Activated naive CD8-positive, alpha-beta T cell treated with anti-CD3 and anti-CD28 coated beads, Interleukin-2, amount 50 U/mL, for 24 hours (primary cell): ENCODE measurements at places on chromosomes 13 and 19.
A peak's percentile ranks its signal among the peaks of the same experiment; 100 is the strongest.

GRCh38 chr13:92150606-92151005, 752.2 kb downstream of the GPC5 start:
- no peak for DNase-seq

DNA sequence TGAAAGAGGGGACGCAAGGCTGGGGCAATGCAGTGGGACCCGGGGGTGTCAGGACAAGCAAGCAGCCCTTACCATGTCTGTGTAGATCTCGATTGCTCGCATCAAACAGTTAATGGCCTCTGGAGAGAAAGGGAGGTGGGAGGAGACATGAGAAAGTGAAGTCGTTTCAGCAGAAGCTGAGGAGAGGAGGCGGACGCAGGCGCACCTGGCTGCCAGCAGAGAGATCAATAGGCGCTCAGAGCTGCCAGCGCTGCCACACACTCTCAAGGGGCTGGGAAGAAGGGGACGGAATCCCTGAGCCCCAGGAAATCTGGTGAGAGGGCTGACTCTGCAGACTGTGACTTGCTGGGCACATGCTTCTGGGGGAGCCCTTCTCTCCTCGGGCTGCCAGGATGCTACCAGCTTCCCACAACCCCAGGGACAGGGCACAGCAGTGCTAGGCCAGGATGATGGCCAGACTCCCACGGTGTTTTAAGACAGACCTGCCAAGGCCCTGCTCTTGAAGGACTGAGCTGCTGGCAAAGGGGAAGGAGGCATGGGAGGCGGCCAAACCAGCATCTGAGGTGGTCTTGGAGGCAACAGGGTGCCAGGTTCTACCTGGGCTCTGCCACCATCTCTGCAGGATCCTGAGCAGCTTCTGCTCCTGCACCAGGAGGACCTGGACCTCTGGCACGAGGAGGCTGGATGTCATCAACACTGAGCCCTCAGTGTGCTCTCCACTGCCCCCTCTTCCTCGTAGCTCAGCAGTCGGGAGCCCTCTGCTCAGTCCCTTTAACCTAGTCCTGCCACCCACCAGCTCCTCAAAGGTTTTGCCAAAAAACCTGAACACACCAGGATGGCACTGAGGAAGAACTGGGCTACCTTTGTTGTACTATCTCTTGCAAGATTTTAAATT, 11.7 kb upstream of the KPTN start:
- DNase-seq = no peak

DNA sequence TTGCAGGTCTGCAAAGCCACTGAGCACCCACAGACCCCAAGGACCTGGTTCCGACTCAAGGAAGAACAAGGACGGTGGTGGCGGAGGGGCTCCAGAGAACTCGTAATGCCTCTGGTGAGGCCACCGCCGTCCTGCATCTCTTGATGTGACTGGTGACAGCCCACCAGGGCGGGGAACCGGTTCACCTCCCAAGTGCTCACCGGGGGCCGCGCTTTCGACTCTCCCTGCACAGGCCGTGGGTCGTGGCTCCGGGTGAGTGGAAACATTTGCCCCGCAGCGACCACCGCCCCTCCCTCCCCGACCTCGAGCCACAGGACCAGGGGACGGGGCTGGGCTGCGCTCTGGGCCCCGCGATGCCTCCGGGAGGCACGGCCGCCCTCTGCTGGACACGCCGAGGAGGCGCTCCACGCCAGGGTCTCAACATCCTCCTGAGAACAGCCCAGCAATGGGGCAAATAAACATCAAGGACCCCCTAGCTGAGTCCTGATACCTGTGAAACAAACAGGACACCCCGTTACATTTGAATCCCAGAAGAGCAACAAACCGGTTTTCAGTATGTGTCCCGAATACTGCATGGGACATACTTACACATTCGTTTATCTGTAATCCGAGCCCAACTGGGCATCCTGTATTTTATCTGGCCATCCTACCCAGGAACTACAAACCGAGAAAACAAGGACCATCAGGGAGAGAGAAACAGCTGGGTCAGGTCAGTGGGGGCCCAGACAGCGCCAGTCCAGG, 3.9 kb upstream of the PLPP2 start:
- DNase-seq = peak; percentile 66

GRCh38 chr19:447816-448560, 12.8 kb downstream of the SHC2 start:
- DNase-seq = no peak

DNA sequence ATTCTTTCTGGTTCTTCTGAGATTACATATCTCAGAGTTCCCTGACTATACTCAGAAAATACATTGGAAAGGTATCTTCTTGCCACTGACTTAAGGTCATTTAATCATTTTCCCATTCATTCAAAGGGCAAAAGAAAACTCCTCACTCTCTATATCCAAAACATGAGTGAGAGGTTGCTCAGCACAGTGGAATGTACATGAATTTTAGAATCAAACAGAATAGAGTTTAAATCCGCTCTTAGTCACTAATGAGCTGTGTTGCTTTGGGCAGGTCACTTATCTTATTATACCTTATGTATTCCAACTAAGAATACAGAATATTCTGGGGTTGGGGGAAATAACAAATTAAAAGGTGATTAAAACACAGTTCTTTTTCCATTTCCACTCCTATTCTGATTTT, 452.6 kb upstream of the KLF12 start:
- DNase-seq = no peak
